ENCODE measurements at places on chromosomes 3 and 15.
A peak's percentile ranks its signal among the peaks of the same experiment; 100 is the strongest.

DNA sequence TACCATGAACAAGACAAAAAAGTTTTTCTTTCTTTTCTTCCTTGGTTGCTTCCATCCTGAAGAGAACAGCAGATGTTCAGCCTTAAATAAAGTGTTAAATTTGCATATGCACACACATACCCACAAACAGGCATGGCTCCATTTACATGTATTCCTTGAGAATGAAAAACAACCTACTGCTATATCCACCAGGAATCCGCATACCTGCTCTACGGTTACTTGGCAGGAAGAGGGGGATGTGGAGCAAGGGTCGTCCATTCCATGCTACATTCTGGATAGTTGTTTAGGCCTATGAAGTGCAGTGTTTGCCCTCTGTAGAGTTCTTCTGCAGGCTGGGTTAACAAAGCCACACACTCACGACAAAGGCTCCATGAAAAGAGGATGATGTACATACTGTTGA is 322.8 kb downstream of the KCNH8 start:
- DNase-seq: no peak

DNA sequence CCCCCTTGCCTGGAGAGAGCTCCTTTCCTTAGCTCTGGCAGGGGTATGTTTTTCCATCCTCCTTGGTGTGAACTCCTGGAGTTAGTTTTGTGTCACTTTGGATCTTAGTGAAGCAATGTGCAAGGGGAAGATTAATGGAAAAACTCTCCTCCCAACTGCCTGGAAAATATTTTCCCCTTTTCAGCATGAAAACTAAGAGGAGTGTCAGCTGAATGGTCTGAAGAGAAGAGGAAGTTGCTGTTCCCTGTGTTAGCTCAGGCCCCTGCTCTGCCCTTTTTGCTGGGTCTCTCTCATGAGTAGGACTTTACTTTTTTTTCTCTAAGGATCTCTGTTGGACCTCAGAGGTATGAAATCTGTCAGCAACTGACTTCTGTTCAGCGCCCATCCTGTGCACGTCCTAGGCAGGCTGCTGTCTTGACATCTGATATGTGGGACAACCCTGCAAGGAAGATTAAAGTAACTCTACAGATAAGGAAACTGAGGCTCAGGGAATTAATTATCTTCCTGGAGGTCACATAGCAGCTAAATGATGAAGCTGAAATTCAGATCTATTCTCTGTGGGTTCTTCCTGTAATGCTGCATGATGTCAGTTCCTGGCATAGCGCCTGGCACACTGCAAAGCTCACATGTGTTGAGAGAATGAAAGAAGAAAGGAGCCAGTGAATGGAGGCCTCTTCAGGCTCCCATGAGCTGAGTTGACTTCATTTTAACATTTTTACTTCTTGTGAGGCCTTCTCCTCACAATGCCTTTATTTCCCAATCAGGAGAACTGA is 109.7 kb upstream of the GALNT15 start:
- no peak for DNase-seq

DNA sequence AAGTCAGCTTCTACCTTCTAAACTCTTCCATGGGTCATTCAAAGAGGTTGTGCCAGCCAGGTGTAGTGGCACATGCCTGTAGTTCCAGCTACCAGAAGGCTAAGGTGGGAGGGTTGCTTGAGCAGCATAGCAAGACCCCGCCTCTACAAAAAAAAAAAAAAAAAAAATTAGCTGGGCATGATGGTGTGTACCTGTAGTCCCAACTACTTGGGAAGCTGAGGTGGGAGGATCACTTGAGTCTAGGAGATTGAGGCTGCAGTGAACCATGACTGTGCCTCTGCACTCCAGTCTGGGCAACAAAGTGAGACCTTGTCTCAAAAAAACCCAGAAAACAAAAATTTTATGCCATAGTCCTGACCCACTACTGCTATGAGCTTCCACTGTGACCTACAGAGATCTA is 126.8 kb downstream of the MDFIC2 start:
- no peak for DNase-seq

GRCh38 chr3:156160647-156161046 is 40.3 kb downstream of the KCNAB1 start:
- no peak for DNase-seq

- no peak for DNase-seq
Measured at GRCh38 chr3:32596282-32596908, 25.7 kb upstream of the DYNC1LI1 start.

GRCh38 chr15:33639051-33639450 is 328.3 kb downstream of the RYR3 start:
- DNase-seq: no peak

GRCh38 chr15:90456236-90456635 is 68.2 kb downstream of the IQGAP1 start:
- DNase-seq: no peak

DNA sequence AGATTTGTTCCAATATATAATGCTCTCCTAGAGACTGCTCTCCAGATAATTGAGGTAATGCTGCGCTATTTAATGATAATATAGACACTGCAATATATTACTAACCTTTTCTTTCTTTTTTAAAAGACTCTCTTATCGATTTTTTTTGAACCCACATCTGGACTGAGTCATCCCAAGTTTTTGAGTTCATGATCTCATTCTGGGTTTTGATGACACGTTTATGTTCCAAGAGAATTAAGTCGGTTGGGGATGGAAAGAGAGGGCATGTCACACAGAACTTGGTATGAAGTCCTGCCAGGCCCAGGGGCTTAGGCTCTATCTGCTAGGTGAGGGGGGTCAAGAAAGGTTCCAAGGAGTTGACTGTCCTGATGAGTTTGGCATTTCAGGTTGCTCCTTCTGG is 431.1 kb downstream of the MFSD1 start:
- DNase-seq: no peak

- DNase-seq: no peak
Measured at GRCh38 chr3:113105966-113106660, 105.2 kb upstream of the BOC start.

DNA sequence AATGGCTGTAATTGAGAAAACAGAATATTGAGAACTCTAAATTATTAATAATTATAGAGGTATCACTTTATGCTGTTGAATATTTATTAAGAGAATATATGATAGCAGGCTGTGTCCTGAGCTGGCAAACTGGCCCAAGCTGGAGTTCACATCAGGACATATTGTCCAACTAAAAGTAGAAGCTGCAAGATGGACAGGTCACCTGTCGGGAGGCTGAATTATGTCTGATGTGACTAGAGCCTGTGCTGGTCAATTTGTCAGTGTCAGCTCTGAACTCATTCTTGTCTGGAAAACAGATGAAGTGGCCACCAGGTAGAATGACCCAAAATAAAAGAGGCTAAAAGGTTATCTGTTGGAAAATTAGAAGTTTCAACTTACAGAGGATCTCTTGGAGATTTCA is 392.2 kb downstream of the LRTM1 start:
- DNase-seq: no peak

DNA sequence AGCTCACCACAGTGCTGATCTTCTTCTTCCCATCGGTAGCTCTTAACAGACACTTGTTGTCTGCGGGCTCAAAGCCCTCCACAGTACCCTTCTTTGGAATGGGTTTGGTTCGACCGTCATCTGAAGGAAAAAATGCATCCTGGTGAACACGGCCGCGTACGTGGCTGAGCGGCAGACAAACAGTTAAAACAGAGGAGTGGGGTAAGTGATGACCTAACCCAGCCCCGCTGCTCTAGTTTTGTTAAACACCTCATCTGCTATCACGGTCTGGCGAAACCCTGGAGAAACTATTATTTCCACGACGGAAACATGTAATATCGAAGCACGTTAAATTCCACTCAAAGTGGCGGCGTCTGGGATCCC is 725 bp downstream of the SRP14 start:
- peak; percentile 24 for DNase-seq

DNA sequence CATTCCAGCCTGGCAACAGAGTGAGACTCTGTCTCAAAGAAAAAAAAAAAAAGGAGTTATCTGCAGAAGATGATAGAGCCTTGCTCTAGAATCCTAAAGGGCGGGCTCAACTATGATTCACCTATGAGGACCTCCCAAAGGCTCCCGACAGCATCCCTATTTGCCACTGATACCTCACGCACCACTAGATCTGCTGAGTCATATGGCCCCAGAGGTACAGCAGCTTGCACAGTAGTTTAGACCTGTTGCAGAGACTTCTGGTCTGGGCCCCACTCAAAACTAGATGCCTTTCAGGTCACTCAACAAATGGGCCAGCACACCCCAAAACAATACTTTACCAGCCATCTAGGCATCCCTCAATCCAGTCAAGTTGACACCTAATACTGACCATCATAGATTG is 38.1 kb upstream of the PTX3 start:
- DNase-seq: no peak

DNA sequence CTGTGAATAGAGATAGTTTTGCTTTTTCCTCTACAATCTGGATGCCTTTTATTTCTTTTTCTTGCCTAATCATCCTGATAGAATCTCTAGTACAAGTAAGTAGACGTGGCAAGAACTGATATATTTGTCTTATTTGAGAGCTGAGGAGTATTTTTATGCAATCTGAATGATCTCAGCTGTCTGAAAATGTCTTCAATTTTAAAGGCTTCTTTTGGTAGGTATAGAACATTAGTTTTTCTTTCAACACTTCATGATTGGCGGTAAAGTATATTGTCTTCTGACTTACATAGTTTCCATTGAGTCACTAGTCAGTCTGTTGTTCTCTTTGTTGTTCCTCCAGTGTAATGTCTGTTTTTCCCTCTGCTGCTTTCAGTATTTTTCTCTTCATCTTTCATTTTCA is 31.3 kb downstream of the MGA start:
- no peak for DNase-seq

DNA sequence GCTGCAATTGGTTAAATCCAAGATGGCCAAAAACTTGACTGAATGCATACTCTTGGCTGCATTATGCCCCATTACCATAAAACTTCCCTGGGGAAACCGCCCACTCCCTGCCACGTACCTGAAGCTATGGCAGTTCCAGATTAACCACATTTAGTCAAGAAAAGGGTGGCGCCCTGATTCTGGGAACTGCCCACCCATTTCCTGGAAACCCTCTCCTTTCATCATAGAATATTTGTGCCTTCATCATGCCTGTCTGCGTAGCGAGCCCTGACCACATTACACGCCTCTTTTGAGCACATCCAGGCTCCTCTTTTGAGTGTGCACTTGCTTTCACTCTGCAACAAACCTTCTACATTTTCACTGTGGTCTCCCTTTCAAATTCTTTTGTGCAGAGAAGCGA is 5.2 kb downstream of the LINS1 start:
- DNase-seq: no peak

- DNase-seq: no peak
Measured at GRCh38 chr15:68405378-68406250, 26.3 kb downstream of the ITGA11 start.

- DNase-seq: no peak
Measured at GRCh38 chr3:171135549-171135948, 109.0 kb upstream of the SLC2A2 start.

DNA sequence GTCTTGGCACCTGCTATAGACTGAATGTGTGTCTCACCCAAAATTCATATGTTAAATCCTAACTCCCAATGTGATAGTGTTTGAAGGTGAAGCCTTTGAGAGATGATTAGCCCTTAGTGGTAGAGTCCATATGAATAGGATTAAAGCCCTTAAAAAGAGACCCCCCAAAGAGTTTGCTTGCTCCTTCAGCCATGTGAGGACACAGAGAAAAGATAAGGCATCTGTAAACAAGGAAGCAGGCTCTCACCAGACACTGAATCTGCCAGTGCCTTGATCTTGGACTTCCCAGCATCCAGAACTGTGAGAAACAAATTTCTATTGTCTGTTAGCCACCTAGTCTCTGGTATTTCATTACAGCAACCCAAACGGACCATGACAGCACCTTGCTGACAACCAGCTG is 16.6 kb downstream of the KPNA1 start:
- DNase-seq: no peak

DNA sequence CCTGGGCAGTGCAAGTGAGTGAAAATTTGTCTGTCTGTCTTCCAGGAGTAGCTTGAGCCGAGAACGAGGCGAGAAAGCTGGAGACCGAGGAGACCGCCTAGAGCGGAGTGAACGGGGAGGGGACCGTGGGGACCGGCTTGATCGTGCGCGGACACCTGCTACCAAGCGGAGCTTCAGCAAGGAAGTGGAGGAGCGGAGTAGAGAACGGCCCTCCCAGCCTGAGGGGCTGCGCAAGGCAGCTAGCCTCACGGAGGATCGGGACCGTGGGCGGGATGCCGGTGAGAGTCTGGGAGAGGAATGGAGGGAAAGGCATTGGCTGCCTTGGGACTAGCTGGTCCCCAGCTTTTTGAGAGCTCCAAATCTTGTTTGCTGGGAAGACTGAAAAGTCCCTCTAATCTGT is 10.2 kb upstream of the FAM131A start:
- DNase-seq: no peak

DNA sequence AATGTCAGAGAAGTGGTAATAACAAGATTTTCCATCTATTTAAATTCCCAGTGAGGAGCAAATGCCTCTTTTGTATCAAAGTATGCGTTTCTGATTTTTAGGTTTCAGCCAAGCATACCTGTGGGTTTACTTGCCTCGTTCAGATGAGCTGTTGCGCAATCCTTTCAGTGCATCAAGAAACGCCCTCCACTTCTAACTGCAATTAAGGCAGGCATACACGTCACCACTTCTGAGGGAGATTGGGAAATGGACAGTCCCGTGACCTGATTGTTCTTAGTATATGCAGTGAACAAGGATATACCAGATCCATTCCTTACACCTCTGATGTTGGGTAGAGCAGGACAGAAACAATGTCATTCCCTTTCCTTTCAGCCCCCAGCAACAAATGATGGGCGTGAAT is 219.0 kb downstream of the ITPR1 start:
- DNase-seq: peak; percentile 8

- no peak for DNase-seq
Measured at GRCh38 chr3:95442766-95443165, 1371.6 kb upstream of the EPHA6 start.

DNA sequence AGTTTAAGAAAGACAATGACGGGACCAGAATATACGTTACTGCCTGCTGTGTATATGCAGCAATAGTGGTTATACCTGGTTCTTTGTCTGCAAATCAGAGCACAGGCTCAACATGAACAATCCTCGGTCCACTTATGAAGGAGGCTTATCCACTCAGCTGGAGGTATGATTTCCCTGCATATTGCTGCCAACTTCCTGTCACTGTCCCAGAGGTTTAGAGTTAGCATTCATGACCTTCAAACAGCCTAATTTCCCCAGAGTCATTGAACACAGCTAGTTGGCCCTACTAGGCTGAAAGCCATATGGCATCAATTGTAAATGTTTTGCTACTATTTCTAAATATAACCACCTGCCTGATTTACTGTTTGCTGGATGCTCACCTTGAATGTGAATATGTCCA is 224.9 kb upstream of the ZNF717 start:
- no peak for DNase-seq
